ENCODE measurements at places on chromosomes 3 and 15.

DNA sequence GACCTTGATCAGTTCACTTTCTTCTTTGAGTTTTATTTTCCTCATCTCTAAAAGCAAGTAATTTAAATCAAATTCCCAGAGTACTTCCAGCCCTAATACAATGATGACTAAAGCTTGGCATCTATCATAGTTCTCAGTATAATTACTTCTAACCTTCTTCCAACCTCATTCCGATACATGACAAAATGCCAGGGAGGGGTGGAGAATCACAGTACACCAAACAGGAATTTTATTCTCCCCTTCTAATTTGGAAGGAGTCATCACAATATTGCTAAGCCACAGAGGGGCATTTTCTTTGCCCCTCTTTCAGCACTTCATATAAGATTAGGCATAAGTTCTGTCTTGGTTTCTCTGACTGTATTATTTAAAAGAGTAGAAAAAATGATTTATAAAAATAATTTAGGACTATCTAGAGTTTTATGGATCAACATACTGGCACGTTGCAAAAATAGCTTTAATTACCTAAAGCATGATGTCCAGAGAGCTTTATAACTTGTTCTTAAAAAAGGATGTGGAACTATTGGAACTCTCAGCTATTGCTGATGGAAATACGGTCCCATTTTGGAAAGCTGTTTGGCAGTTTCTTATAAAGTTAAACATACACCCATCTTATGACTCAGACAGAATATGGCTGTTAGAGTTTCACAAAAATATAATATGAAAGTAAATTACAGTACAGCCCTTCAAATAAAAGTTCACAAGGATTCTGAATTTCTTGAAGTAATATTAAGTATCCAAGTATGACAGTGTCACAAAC is 86.9 kb upstream of the UBE2E2 start:
- no peak for DNase-seq

GRCh38 chr3:132245552-132246142 is 71.6 kb upstream of the ACP3 start:
- no peak for DNase-seq

DNA sequence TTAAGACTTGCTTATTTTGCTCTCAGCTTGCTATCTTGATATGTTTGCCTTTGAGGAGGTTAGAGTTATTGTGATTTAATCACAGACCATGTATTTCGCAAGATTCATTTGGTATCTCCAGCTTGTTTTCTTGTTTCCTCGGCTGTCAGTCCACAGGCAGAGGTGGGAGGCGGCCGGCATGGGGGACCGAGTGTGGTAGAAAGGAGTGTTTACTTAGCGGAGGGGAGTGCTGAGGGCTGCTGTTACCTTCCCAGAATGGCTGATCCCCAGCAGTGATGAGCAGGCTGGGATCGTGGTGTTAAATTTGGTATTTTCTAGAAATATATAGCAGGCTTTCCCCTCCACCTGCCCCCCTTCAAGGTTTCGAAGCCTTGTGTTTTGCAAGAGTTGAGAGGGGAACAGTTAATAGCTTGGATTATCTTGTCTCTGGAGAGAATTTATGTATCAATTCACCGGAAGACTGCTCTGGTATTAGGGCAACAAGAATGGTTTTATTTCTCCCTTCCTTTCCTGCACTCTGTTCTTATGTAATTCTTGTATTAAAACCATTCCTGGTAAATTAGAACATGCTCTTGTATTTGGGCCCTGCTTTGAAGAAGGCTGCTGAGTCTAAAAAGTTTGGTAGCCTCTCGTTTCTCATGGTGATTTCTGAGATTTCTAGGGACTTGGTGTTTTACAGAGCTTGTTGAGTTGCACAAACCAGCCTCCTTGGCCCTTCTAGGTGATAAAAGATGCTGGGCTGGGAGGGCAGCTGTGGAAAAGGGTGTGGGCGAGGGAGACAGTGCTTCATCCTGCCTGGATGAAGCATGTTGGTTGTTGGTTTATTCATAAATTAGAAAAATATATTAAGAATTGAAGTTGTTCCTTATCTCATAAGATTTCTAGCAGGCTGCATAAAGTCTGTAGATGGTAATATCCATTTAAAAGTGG is 151.4 kb downstream of the IGF1R start:
- DNase-seq, result no peak

- DNase-seq, result no peak
These were observed 634 bp downstream of the ZMAT3 start for GRCh38 chr3:179071027-179071322.

DNA sequence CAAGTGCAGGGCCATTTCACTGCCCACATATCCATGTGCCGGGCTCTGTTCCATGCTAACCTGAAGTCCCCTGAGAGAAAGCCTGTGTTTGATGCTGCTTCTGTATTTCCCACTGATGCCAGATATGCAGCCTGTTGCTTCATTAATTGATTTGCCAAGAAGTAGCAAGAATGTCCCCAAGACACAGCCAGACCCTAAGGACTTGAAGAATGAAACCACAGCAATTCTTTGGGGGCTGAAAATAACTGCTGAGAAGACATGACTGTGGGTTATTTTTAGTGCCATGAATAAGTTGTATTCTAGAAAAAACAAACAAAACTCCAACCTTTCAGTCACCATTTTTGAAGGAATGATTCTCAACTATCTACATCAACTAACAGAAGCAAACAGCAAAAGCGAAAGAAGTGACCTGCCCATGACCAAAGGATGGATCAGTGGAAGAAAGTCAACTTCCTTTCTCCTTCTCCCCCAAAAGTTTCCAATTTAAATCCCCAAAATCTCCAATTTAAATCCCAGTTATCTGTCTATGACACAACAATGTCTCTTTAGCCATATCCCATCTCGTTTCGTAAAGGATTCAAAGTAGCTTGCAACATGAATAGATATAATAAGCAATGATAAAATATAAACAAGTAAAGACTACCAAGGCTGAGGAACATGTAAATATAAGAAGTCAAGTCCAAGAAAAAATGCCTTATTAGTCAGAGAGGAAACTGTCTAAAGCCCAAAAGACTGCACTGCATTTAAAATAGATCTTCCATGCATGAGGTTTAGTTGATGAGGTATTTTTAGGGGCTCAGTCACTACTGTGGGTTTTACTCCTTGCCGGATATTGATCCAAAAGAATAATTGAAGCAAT is 226.8 kb downstream of the DTWD1 start:
- DNase-seq, result no peak

GRCh38 chr3:13207578-13207922 is 134.3 kb upstream of the IQSEC1 start:
- no peak for DNase-seq

- DNase-seq, result no peak
These were observed 350.5 kb downstream of the LRTM1 start for GRCh38 chr3:54577313-54577712.

GRCh38 chr3:40086890-40087883 is 222.3 kb upstream of the EIF1B start:
- no peak for DNase-seq

DNA sequence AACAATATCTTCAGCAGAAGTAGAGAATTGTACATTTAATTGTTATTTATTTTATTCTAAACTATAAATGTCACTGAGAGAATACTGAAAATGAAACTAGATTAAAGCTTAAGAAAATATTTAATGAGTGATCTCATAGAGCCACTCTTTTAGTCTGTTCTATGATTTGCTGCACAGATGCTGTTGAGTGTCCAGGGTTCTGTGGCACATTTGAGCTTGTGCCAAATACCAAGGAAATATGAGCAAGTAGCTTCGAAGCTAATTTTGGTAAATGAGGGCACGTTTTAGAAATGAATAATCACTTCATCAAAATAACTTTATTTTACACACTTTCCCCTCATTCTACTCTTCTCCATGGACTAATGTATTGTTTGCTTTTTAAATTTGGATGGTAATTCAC is 53.6 kb upstream of the THRB start:
- no peak for DNase-seq

GRCh38 chr15:39153058-39153714 is 427.7 kb upstream of the THBS1 start:
- no peak for DNase-seq

DNA sequence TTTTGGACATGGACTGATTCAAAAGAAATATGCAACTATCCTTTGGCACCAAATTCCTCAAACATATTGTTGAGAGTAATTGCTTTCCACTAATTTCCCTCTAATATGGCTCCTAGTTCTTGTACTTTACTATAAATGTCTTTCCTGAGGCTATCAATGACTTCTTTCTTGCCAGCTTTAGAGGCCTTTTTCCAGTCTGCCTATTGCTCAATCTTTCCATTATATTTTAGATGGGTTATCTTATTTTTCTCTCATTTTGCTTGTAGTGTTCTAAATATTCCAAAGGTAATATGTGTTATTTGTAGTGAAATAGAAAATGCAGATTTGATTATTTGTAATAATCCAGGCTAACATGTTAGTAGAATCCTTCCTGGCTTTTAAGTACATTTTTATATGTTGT is 11.5 kb upstream of the TEX9 start:
- no peak for DNase-seq

DNA sequence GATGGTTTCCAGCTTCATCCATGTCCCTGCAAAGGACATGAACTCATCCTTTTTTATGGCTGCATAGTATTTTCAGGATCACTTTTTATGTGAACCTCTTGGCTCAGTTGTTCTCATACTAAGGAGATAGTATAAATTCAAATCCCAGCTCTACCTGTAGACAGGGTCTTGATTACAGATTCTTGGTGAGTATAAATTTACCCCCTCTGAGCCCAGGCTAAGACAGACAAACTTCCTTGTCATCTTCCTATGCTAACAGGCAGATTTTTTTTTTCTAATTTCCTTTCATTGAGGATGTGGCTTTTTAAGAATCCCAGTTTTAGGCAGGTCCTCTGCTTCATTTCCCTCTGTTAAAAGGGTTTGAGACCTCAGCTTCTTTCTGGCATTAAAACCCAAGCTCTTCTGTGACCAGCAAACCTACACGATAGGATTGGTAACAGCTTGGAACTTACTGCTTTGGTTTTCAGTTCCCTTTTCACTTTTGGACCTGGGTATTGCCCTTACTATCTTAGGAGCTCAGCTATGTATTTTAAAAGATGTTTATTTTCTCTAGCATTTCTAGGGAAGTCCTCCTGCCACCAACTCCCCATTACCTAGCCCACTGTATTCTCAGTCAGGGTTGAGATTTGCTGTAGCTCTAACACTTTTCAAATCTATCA is 72.5 kb downstream of the VPS8 start:
- DNase-seq, result no peak

- no peak for DNase-seq
These were observed at the start of gene GRAMD2A for GRCh38 chr15:72197460-72198355. Gene GRAMD2A (minus strand): TSS chr15:72197787.

Data from stimulated activated CD8-positive, alpha-beta memory T cell treated with anti-CD3 and anti-CD28 coated beads, Interleukin-4, amount 100 ng/mL, for 1 hour (primary cell).